ENCODE measurements at places on chromosomes 7 and 10.

GRCh38 chr10:19930936-19931893, 115.0 kb downstream of the PLXDC2 start:
- DNase-seq = no peak

DNA sequence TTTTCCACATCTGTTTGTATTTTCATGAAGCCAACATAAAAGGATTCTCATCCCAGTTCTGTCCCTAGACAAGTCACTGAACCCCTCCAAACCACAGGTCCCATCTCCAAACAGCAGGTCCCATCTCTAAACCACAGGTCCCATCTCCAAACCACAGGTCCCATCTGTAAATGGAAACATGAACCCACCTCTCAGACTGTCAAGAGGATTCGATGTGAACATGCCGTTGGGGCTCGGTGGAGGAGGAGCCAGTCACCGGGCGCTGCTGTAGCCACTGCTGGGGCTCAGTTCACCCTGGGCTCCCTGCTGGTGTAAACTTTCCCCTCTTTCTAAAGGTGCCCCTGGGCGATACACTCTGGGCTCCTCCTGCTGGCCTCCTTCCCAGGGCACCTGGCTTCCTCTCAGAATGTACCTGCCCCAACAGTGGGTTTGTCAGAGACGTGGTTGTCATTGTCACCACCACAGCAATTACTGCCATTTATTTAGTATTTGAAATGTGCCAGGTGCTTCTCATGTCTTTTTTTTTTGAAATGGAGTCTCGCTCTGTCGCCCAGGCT, 13.0 kb downstream of the LHPP start:
- DNase-seq = no peak

DNA sequence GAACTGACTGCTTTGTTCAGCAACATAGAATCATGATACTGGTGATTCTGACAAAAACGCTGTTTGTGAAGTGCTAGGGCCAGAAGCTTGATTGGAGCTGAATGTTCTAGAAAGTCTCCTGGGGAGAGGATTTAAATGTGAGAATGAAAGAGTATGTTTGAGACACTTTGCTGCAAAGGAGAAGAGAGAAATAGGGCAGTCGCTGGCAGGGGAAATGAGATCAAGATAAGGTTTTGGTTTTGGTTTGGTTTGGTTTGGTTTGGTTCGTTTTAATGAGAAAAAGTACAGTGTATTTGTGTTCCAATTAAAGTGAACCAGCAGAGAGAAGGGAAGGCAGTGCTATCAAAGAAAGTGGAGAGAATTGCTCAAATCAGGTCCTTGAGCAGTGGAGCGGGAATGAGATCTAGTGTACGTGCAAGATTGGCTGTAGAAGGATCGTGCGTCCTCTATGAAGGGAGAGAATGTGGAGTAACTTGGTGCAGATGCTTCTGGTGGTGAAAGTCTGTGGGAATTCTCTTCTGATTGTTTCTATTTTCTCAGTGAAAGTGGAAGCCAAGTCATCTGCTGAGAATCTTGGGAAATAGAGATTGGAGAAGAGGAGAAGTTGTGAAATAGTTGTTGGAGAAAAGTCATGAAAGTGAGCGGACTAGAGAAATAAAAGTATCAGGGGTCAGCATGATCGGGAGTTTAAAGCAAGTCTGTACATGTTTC, 270.5 kb downstream of the CCDC3 start:
- DNase-seq = peak; percentile 32

DNA sequence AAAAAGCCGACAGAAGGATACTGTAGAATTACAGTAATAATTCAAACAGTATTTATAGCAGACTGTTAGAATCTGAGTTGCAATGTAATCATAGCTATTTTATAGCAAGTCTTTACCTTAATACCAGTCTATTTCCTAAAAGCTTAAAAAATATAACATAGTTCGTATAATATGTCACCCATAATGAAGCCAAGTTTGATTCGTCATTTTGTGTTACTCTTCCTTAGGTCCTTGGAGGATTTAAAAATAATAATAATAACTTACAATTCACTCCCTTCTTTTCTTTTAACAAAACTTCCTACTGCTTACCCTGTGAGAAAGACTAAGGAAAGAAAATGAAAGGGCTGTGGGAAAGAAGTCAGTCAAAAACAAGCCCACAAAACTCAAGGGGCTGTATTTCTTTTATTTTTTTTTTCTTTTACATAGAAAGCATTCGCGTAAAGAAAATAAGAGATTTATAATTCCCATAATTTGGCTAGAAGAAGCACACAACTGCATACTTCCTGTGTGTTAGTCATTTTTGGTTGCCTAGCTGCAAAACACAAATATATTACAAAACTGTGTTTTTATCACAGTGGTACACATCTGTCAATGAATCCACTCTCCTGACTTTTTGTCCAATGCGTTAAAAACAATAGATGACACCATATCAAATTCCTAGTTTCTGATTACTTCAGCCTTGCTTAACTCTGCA, 187.2 kb upstream of the CELF2 start:
- no peak for DNase-seq

- no peak for DNase-seq
Observed at GRCh38 chr7:27107391-27108381, 5.2 kb upstream of the HOXA2 start.
